ENCODE measurements at places on chromosomes 5 and 9.

DNA sequence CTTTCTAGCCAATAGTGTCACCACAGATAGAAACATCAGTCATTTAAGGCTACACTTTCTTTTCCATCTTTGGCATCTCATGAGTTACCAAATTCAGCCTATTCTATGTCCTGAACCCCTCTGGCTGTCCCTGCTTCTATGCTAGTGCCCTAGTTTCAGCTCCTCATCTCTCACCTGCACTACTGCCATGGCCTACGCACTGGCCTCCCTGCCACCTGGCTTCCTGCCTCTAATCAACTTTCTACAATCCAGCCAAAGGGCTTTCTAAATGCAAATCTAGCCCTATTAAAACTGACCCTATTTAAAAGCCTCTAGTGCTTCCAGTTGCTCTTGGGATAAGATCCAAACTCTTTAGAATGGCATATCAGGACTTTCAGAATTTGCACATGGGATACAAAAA, 482.9 kb downstream of the TMEM38B start:
- DNase-seq: no peak

GRCh38 chr5:132422720-132423437, 53.4 kb downstream of the SLC22A5 start:
- no peak for DNase-seq

DNA sequence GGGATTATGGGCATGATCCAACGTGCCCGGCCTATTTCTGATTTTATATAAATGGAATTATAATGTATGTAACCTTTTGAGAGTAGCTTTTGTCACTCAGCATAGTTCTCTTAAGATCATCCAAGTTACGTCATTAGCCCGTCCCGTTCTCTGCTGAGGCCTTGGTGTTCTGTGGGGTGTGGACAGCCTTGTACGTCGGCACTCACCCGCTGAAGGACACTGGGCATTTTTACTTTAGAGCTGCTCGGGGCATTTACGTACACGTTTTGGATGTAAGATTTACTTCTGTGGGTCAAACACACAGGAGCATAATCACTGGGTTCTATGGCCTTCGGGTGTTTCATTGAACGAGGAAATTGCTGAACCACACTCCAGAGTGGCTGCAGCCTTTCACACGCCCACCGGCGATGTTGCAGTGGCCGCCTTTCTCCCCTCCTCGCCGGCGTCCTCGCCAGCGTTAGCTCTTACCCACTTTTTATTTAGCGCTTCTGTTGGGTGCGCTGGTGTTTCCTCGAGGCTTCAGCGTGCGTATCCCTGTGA, 101.8 kb downstream of the EHMT1 start:
- no peak for DNase-seq

DNA sequence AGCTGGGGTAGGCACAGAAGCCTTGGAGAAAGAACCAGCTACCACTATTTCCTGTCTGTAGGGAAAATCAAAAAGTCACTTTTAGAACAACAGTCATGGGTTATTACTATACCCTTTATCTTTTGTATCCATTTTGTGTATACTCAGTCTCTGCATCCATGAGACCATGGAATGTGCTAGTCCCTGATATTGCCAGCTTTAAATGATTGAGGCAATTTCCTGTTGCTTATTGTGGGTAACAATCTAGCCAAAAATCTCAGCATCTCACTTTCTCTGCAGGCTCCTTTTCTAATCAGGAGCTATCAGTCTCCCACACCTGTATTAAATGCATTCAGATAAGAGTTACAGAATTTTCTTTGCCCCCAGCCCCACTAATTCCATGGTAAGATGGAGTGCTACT, 968 bp upstream of the KDM3B start:
- DNase-seq: no peak

DNA sequence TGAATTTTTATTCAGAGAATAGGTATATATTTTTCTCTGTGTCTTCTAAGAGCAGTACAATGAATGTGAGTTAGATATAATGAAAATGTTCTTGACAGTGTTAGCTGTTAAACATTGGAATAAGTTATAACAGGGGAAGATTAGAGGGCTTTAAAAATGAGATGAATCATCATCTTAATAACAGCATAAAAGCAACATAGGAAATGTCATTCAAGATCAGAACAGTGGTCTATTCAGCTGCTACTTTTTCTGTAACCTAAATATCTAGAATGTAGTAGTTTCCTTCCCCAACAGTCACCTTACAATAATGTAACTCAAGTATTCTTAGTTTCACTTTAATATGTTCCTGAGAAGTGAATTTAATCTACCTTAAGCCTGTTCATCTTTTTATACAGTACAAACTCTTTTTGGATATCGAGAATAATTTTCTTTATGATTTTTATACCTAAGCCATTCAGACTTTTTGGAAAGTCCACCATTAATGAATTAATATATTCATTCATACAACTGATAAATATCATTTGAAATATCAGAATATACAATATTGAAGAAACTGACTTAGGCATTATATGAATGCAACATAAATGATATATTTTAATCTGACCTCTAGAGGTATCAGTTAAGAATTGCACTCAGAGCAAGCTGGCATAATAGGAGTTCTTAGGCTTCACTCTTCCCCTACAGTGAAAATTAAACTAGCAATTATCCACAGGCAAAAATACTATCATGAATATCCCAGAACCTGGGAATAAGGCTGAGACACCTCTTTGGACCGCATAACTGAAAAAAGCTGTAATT, 66.1 kb upstream of the EDIL3 start:
- no peak for DNase-seq

GRCh38 chr5:129496421-129496820, 36.3 kb downstream of the ADAMTS19 start:
- no peak for DNase-seq

- DNase-seq: no peak
These were observed 68.5 kb downstream of the GLDC start for GRCh38 chr9:6576987-6577386.

- DNase-seq: peak; percentile 29
These were observed 277.4 kb downstream of the KIF4B start for GRCh38 chr5:155290937-155291336.

DNA sequence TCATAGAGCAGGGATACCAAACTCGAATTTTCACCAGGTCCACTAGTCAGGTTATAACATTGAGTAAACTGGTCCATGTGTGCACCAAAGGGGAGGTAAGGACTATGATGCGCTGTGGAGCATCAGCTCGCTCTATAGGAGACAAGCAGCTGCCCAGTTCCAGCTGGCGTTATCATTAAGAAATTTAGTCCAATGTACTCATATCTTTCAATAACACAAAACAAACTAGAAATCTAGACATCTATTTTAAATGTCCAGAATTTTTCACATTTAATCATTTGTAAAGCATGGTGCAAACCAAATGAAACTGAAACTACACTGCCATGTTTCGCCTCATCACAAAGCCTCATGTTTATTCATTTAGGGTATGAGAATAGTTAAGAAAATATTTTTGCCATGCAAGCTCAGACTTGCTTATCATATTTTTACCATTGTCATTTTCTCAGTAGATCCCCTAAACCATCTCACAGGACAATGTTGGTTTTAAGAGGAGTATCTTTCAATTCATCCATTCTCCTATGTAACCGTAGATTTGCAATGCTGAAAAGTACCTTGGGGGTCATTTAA, 50.9 kb downstream of the ZNF474 start:
- DNase-seq: no peak

DNA sequence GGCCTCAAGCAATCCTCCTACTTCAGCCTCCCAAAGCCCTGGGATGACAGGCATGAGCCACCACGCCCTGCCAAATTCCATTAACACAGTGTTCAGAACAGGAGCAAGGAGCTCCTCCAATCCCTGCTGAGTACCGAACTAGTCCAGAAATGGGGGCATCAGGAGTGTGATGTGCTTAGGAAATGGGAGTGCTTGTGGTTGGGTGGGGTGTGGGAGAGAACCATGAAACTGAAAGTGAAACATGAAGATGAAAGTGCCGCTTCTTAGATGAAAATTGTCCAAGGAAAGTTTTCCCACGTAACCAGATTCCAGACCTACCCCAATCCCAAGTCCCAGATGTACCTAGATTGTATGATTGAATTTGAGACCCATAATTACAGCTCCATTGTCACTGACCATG, 16.7 kb upstream of the ZNF131 start:
- DNase-seq: no peak

- no peak for DNase-seq
These were observed 28.7 kb downstream of the CDKN2A start for GRCh38 chr9:21965401-21965951.

DNA sequence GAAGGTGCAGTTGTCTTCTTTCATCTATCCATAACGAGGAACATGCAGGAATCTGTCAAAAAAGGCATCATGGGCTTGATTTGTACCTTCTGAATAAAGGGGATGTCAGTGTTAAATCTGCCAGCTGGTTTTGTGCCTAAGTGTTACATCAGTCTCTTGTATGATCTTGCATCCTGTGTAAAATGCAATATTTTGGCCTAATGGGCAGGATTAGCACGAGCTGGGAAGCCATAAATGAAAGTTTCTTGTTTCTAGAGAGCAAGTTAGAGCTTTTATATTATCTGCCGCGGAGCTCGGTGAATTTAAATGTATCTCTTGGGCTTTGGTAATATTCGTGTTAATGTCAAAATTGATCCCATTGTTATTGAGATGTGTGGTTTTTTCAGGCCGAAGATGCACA, 526.1 kb upstream of the WWC1 start:
- DNase-seq: no peak

GRCh38 chr9:132414731-132415130, 4.7 kb downstream of the CFAP77 start:
- no peak for DNase-seq

- peak; percentile 12 for DNase-seq
These were observed 13.1 kb downstream of the ZNF608 start for GRCh38 chr5:124733329-124733650.

GRCh38 chr5:149794487-149794971, 64.4 kb downstream of the PPARGC1B start:
- DNase-seq: no peak

- DNase-seq: peak; percentile 10
These were observed 3.2 kb downstream of the ZNF618 start for GRCh38 chr9:113879318-113879717.

DNA sequence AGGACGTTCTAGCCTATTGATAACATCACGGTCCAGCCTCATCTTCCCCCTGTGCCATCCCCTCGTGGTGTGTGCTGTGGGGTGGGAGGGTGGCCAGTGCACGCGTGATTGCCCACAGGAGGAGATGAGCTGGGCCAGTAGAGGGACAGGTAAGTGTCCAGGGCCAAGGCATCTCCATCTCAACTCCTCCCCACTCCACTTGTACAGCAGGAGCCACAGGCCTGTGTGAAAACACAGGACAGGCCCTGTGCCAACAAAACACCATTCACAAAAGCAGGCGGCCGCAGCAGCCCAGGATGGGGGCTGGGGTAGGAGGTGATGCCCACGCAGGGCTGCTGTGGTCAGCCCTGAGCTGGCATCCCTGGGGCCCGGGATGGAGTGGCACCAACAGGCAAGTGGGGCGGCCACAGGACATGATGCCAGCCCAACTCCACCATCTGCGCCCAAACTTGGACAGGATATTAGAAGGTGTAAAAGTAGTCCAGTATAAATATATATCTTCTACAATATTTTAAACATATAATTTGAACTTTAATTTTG, 32.6 kb downstream of the TPPP start:
- DNase-seq: no peak

- DNase-seq: no peak
These were observed 203.3 kb downstream of the FOXD4L6 start for GRCh38 chr9:40925149-40925548.

DNA sequence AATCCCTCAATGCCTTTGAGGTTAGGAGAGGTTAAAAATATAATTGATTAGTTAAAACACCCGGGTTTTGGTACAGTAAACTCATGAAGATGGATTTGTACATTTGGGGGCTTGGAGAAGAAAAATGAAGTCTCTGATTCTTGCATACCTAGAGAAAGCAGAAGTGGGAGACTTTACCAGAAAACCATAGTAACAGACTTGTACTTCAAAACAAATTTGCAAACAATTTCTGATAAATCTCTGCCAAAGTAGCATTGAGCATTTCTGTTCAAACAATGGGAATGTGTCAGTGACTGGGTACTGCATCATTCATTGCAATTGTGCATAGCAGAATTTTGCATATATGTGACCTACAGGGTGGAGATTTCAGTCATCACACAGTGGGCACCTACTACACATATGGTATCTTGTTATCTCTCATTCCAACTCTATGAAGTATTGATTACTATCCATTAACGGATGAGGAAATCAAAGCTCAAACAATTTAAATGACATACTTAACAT, 256.9 kb downstream of the PLK2 start:
- DNase-seq: no peak

- no peak for DNase-seq
These were observed 22.3 kb downstream of the TCF7 start for GRCh38 chr5:134136771-134137170.

GRCh38 chr5:150486402-150487198, 21.3 kb upstream of the NDST1 start:
- peak; percentile 40 for DNase-seq

DNA sequence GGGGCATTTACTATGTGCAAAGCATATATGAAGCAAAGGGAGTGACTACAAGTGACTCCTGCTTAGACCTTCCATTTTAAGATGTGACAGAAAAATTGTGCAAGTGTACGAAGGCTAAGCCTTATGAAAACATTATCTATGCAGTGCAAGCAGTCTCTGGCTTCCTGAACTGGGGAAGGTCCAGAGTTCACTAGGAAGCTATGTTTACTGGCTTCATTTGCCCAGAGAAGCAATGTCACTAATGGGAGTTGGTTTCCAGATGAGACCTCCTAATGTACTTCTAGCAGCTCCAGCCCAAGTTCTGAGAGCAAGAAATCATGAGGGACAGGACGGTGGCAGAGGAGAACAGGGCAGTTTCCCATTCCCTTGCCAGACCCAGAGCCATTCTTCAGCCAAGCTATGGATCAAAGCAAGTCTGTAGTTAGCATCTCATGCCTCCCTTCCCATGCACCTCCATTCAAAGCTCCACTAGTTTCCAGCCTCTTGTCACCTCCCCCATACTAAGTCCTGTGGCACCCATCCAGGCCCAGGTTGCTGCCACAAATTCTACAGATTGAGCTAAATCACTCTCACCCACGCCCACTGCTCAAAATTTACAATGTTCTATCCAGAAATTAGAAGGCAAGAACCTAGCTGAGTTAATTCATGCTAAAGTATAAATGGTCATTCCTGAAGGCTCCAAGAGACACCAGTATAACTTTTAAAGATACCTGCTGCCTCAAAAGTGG, 21.8 kb downstream of the MCTP1 start:
- DNase-seq: no peak

DNA sequence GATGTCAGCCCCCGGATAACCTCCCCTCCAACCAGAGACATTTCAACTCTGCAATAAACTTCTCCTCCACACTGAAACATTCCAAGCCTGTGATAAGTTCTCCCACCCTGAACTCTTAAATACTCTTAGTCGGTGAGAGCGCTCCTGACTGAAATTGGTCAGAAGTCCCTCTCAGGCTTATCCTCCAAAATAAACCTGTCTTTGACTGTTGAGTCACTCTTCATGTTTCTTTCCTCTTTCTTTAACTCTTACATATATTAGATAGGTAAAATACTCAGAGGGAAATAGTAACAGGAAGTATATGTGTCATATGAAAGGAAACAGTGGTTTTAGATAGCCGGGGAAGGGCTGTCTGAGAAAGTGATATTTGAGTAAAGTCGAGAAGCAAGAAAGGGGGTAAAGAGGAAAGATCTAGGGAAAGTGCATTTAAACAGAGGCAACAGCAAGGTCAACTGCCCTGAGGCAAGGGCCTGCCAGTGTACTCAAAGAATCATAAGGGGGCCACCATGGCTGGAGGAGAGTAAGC, 11.0 kb upstream of the FAM81B start:
- DNase-seq: no peak

GRCh38 chr5:153276151-153276550, 214.3 kb upstream of the GRIA1 start:
- DNase-seq: no peak

Measured in DMS79 treated with DMSO at 0.1 percent for 48 hours (cell line).